ENCODE measurements at places on chromosomes 6 and 20.

DNA sequence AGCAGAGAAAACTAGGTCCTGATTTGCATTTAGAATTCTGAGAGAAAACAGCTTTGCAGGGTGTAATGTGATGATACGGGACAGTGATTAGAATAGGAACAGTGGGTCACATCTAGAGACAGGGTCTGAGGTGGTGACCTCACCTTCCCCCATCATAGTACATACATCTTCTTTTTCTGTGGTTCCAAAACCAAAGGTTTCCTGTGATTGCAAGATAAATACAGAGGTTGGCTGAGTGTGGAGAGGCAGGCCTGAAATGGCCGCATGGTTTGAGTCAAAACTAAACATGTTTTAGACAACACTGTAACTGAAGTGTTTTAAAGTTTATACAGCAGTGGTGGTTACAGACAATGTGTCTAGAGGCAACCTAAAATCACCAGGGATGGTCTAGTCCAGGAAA, 10.4 kb upstream of the NT5DC1 start:
- no peak for DNase-seq

DNA sequence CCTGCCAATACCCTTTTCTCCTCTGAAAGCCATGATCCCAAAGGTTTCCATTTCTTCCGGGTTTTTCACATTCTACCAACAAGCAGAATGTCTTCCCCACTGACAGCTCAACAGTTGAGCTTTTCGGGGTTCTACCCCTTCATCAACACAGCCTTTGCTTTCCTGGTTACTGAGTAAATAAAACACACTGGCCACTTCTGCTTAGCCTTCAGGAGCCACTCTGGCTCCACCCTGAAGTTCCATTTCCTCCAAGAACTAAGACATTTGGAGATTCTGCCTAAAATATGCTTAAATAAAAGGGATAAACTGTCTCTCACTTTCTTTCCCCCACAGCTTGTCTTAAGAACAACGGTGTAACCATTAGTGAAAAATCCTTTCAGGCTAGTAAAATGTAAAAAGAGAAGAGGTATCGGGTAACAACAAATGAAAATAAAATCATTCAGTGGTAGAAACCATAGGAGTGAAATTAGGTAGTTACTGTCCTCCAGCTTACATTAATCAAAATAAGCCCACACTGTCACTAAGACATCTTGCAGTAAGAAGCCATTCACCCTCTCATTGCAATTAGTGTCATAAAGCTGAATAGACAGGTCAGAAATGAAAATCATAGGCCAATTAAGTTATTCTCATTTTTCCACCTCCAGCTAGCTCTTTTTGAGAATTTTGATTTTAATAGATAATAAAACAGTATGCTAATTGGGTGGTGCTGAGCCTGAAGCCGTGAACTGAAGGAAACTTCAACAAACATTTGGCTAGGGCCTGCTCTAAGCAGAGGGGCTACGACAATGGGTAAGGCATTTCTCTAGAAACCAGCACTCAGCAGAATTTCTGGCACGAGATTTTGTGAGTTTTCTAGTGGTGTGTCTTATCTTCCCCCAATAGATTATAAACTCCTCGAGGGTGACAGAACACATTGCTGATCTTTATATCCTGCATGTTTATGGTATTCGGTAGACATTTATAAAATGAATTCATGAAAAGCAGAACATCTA, 194.2 kb downstream of the KHDC1L start:
- no peak for DNase-seq

- no peak for DNase-seq
Observed at GRCh38 chr6:158387036-158387435, 74.8 kb downstream of the TULP4 start.

GRCh38 chr6:144742779-144743178, 457.6 kb downstream of the UTRN start:
- no peak for DNase-seq

GRCh38 chr20:47854687-47855212, 69.5 kb upstream of the SULF2 start:
- no peak for DNase-seq

- no peak for DNase-seq
Observed at GRCh38 chr6:18289283-18289682, 25.0 kb upstream of the DEK start.

DNA sequence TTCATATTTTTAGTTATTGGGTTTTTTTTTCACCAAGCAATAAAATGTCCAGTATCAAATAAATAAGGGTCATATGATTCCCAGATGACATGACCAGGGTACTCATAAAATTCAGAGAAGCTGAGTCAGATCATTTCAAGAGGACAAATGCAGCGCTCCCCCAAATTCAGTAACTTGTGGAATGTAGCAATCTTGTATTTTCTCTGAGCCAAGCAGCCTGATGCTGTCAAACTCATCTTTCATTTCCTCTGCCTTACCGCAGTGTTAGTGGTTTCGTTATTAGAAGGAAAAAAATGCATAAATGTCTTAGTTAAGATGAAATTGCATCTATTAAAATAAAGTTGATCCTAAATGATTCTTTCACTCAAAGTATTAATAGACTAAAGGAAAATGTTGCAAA, 57.8 kb upstream of the EDN1 start:
- no peak for DNase-seq

GRCh38 chr6:137736048-137736818, 130.8 kb upstream of the TNFAIP3 start:
- DNase-seq, result no peak

DNA sequence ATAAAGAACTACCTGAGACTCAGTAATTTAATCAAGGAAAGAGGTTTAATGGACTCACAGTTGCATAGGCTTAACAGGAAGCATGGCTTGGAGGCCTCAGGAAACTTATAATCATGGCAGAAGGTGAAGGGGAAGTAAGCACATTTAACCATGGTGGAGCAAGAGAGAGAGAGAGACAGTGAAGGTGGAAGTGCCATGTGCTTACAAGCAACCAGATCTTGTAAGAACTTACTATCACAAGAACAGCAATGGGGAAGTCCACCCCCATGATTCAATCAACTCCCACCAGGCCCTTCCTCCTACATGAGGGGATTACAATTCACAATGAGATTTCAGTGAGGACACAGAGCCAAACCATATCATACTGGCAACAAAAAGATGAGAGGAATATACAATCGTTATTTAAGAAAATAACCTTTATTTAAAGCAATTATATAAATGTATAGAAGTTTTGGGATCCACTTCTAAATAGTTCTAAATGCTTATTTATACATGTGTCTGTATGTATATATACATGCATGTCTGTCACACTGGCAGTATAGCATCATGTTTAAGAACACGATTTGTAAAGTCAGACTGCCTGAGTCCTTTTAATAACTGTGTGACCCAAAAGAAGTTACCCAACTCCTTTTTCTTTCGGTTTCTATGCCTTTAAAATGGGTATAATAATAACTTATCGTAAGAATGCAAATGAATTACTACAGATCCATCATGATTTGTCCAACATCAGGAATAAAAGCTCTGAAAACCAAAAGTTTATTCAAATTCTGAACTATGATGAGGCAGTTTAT, 255.7 kb upstream of the THEMIS start:
- no peak for DNase-seq

DNA sequence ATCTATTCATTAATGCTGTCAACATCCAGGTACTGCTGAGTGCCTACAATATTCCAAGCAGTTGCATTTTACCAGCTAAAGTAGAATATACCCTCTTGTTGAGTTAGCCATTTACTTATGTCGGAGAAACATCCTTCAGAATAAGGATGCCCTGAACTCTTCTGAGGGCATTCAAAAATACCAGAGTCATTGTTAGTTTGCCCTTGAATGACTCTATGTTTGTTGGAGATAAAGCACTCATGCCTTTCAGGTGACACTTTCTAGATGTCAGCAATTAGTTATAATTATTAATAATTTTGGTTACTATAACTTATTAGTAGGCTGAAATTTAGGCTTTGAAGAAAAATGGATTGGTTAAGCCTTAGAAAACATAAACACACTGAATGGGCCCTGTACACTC, 286.2 kb upstream of the STXBP5 start:
- no peak for DNase-seq

DNA sequence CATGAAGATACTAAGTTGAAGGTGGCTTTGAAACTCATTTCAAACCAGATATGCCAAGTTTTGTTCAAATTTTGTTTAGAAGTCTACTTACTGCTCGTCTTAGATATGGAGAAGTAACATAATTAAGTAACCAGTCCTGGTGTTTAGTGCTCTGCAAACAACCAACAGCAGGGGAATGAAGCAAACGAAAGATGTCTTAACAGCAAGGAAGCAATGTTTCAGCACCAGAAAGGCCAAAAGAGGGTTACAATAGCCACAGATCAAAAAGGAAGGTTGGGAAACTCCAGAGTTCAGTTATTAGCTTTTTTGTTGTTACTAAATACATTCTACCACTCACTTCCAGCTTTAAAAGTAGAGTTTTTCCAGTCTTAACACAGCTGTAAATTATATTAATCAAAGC, 45.1 kb downstream of the LHFPL5 start:
- DNase-seq, result no peak

DNA sequence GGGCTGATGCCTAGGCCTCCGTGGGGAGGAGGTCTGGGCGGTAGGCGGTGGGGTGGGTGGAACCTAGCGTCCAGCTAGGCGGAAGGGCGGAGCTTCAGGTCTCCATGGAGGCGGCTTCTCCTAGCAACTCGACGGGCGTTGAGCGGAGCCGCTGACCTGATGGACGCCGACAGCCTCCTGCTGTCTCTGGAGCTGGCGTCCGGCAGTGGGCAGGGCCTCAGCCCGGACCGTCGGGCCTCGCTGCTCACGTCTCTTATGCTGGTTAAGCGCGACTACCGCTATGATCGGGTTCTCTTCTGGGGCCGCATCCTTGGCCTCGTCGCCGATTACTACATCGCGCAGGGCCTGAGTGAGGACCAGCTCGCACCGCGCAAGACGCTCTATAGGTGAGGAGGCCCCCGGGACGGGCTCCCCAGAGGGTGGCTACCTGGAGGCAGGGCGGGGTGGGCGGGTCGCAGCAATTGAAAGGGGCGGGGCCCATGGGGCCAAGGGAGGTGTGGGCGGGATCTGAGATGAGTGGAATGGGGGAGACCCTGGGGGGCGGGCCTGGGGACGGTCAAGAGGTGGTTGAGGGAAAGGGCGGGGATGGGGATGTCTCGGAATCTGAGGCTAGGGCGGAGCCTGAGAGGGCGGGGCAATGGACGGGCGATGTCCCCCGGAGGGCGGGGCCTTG, at the start of gene RSPH9:
Gene RSPH9 (plus strand): TSS at position 97 of the 673 bp plus-strand sequence. CDS start 63 bp downstream, at position 160.
- no peak for DNase-seq

DNA sequence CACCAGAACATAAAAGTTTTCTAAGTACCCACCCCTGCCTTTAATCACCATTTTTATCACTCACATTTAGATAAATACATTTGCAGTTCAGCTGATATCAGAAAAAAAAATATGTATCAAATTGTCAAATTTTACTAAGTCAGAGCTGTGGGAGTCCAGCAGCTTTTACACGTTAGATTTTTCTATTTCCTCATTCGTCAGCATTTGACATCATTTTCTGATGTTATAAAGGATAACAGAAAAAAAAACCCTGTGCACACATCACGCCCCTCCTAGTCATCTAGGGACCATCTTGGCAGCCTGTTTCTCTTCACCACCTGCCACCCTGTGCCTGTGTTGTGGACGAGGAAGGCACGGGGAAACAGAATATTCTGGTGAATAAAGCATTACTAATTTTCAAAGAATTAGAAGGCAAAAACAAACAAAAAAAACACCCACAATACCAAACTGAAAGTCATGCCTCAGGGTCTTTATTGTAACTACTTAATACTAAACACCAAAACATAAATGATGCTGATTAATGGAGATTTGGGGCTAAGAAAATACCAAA, 12.4 kb downstream of the B4GALT5 start:
- DNase-seq, result no peak

GRCh38 chr6:167573461-167574215, 248.8 kb downstream of the TTLL2 start:
- no peak for DNase-seq

GRCh38 chr6:131929976-131930375, 21.2 kb downstream of the CCN2 start:
- DNase-seq, result no peak

DNA sequence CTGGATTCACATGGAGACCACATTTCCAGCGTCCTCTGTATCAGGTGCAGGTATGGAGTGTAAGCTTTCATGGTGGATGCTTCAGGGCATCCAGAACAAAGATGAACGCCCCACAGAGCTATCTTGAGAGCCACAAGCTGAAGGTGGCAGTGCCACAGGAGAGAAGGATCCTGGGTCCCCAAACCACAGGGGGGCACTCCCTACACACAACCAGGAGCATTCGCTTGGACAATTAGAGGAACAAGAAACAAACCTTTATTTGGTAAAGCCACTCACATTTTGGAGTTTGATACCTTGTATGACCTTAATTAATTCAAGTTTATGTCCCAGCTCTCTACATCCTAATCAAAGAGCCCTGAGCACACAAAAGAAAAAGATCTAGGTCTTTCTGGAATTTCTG, 406.3 kb downstream of the PREX1 start:
- no peak for DNase-seq

GRCh38 chr6:116049321-116049720, 11.4 kb downstream of the FRK start:
- no peak for DNase-seq

- no peak for DNase-seq
Observed at GRCh38 chr20:40687384-40688128, 1.5 kb downstream of the MAFB start.

DNA sequence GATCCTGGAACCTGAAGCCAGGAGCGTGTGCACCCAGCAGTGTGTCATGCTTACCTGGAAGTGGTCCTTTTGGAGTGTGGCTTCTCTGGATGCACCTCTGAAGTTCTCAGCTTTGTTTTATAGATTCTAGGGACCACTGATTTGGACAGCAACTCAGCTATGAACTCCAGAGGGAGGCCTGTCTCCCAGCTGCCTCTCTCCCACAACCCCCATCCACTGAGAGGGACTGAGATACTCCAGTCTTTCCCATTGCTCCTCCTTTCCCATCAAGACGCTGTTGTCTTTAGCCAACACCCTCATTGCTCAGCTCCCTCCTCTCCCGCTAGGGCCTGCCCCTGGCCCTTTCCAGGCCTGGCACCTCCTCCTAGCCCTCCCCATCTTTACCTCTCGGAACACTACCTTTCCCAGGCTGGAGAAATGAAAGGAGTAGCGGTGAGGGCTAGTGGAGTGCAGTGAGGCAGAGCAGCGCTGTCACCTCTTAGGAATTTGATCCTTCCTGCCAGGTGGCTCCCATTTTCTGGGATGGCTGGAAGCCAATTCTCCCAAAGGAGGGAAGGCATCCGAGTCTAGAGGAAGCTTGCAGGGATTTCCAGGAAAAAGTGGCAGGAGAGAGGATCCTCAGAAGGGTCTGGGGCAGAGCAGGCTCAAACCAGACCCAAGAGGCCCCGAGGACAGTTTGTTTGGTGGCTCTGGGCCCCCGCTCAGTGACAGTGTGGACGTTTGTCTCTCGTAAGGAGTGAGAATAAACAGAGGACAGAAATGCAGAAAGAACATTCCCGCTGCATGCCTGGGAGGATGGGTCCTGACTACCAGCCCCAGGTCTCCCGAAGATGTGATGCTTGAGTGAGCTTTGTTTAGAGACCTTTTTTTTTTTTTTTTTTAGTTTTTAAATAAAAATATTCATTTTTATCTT, at the start of gene LRRN4:
Gene LRRN4 (minus strand): TSS at position 285 of the 913 bp plus-strand sequence. CDS start 1,261 bp downstream, outside the sequence.
- DNase-seq, result peak; percentile 92

All from NCI-H187 treated with DMSO at 0.1 percent for 48 hours (cell line).